ENCODE measurements at places on chromosomes 12 and 14.

GRCh38 chr14:103418481-103418818 lies 33.2 kb downstream of the MARK3 start:
- DNase-seq, result no peak

DNA sequence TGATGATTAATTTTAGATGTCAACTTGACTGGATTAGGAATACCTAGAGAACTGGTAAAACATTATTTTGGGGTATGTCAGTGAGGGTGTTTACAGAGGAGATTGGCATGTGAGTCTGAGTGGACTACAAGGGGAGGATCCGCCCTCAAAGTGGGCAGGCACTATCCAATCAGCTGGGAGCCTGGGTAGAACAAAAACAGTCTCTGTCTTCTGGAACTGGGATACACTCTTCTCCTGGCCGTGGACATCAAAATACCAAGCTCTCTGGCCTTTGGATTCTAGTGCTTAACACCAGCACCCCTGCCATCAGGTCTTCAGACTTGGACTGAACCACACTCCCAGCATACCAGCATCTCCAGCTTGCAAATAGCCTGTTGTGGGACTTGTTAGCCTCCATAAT lies 4.4 kb upstream of the SCAF11 start:
- no peak for DNase-seq

GRCh38 chr14:89652352-89652751 lies 235.3 kb upstream of the FOXN3 start:
- no peak for DNase-seq

- no peak for DNase-seq
Measured at GRCh38 chr14:24159777-24160498, 1.1 kb upstream of the IRF9 start.

GRCh38 chr12:53462935-53463334 lies 11.0 kb downstream of the PCBP2 start:
- DNase-seq, result no peak

GRCh38 chr12:90090929-90091651 lies 382.5 kb upstream of the ATP2B1 start:
- no peak for DNase-seq

- DNase-seq, result no peak
Measured at GRCh38 chr12:1640328-1641234, 11.6 kb downstream of the WNT5B start.

DNA sequence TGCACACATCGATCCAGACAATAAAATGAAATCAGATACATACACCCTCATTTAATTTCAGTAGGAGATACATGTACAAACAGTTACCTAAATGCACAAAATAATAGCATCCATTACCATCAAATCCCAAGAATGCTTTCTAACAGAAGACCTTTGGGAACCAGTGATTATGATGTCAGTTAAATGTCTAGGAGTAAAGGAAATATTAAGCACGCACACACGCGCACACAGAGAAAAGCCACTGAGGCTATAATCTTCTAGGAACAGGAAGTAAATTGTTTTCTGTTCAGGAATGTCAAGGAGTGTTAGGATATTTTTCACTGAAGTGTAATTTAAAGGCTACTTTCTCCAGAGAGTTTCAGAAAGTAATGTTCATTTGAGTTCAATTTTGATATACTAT lies 250.1 kb downstream of the MDGA2 start:
- DNase-seq, result no peak

GRCh38 chr12:104741077-104741476 lies 217.0 kb downstream of the SLC41A2 start:
- DNase-seq, result no peak

- no peak for DNase-seq
Measured at GRCh38 chr12:121983536-121984210, 38.0 kb upstream of the BCL7A start.

GRCh38 chr12:132477703-132478432 lies 12.1 kb upstream of the FBRSL1 start:
- DNase-seq, result no peak

DNA sequence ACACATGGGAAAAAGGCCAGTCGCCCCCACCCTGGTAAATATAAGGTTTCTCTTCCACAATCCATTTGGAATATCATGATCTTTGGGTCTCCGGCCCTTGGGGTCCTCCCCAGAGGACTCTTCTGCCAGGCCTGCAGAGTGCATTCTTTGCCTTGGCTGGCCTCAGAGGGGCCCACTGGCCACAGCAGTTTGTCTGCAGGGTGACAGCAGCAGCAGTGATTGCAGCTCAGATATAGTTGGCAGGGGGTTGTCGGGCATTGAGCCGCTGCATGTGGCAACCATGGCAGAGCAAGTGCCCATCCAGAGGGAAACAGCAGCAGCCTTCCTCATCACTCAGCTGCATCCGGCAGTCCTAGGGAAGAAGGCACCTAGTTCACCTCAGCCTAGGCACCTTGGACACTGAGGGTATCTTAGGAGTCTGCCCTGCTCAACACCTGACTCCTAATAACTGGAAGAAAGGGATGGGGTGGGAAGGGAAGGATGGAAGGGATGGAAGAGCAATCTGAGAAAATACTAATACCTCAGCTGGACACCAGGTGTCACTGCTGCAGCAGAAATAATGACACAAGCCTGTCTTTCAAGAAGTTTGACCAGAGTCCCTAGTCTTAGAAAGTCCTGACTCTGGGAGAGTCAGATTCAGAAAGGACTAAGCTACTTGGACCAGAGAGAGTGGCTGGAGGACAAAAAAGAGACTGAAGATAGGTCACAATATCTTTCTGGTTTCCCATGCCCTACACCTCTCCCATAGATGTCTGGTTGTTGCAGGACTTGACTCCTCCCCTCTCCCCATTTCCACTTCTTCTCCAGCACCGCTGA lies 8.9 kb downstream of the AJUBA start:
- DNase-seq, result peak; percentile 67

GRCh38 chr12:96212456-96213375 lies 18.5 kb downstream of the ELK3 start:
- peak; percentile 33 for DNase-seq

DNA sequence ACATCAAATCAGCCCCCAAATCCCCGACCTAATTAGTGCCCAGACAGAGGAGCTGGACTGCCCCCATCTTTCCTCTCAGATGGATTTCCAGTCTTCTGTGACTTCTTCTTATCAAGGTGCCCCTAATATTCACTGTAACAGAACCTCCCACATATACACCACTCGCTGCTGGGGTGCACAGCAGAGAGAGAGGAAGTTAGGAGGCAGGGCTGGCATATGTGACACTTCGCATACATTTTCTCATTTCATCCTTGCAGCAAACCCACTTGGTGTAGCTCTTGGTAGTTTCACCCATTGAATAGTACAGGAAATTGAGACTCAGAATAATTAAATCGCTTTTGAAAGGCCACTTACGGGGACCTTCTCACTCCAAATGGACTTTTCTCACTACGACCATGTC lies 56.5 kb upstream of the CCND2 start:
- no peak for DNase-seq

DNA sequence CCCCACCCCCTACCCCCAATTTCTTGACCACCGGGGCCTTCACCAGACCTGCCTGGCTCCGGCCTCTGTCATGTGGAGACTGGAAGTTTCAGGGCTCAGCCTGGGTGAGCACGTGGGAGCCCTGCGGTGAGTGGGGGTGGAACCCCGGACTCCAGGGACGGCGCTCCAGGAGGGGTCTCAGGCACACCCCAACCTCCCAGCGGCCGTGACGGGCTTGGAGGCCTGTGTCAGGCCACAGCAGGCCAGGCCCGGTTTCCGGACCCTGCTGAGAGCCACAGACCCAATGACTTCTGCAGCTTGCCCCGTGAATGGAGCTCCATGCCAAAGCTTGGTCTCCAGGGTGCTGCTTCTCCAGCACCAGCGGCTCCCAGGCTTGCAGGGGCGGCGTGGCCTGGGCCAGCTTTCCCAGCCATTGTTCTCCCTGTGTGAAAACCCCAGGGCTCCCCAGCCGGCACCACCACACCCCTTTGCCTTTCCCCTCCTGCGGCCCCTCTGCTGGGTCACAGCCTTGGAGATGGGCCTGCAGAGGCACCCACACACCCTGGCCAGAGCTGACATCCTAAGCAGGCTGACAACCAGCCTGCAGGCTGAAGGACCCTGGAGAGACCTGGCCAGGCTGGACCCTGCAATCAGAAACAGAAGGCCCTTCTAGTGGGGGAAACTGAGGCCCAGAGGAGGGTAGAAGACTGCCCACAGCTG lies 186.2 kb upstream of the C14orf180 start:
- DNase-seq, result no peak

DNA sequence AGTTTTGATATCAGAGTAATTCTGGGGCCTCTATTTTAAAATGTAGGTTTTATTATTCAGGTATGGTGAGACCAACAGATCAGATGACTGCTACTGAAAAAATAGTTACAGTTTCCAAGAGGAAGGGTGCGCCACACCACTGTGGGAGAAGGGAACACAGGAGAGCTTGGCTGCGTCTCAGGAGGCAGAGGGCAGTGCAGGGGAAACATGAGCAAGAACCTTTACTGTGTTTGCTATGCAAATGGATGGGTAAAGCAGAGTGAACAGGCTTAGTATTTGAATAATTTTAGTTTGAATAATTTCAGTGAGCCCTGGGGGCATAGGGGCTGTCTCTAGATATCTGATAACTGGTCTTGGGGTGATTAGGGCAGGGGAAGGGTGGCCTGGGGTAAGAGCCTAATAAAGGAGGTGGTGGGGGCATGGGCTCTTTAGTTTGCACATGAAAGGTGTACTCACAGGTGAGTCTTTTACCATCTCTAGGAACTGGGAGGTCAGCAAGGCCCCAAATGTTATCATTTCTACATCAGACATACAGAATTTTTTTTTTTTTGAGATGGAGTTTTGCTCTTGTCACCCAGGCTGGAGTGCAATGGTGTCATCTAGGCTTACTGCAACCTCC lies 196.8 kb upstream of the NEDD1 start:
- no peak for DNase-seq

DNA sequence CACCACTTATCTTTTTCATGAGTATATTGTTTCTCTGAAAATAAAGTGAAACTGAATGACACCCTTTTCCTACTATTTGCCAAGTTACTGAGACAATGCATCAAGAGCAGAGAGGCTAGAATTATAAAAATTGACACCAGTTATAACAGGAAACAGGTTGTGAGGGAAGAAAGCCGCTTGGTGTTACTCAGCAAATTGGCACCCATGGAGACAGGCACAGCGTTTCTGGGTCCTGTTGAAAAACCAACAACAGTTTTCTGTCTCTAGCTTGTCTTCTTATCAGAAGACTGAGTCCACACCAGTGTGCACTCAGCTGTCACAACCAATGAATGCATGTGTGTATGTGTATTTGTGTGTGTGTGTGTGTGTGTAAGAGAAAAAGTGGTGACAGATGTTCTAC lies 267.7 kb downstream of the KCNH5 start:
- DNase-seq, result no peak

DNA sequence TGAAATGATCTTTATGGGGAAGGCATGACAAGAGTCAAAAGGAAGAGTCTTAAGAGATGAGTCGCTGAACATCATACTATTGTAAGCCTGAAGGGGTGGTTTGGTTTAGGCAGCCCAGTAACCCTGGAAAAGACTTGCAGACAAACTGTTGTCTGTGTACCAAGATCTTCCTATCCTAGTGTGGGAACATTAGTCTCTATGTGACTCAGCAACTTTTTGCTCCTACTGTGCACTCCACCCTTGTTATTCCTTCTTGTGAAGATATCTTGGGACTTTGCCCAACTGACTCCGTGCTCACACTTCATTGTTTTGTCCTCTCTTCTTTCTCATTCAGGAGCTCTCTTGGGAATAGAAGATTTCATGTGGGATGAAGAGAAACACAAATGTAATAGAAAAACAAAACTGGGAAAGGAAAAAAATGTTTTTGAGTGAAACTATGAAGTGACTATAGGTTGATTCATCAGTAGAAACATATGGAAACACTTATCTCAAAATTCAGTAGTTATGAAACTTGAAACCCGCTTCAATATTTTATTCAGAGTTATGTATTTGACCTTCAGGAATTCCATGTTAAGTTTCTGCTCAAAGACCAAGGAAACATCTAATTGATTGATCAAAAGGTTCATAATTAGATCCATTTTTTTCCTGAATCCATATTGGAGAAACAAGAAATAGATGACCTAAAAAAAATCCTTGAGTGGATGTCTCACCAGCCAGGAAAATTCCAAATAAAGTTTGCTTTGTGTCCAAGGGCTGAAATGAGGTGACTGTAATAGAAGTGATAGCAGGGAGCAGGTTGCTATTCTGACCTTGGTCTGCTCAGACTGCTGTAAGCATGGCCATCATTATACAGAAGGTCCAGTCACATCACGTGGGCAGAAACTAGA lies 67.2 kb downstream of the BTG1 start:
- DNase-seq, result no peak

GRCh38 chr12:20383612-20384011 lies 15.3 kb downstream of the PDE3A start:
- DNase-seq, result no peak

DNA sequence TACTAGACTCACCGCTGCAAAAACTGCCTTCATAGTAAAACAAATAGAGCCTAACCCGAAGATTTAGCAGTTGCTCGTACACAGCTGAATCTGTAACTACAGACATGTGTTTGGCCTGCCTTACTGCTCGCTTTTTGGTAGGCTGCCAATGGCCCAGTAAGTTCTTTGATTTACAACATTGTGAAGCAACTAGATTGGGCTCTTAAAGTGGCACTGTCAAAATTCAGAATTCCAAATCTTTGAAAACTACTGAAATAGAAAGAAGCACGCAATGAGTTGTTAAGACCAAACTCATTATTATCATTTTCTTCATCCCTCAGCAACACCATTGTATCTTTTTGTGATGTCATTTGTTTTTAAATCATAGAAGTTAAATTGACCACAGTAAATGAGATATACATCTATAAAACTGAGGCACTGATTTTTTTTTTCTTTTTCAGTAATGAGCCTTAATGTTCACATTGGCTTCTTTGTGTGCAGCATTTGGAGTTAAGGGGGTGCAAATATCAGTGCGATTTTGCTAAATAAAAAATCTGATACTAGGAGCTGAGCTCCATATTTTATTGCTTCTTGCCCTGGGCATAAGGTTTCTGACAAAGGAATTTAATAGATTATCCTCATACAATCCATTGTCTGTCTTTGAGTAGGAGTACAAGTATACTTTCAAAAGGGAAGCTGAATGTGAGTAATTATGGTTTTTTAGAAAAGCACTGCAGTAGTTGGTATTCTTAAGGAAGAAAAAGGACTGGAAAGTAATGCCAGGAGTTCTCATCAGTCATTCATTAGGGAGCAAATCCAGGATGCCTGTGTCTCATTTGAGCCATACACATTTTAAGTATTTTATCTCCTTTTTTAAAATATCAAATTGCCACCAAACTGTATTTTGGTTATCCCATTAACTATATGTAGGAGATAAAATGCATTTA lies 138.5 kb downstream of the KICS2 start:
- DNase-seq, result no peak

DNA sequence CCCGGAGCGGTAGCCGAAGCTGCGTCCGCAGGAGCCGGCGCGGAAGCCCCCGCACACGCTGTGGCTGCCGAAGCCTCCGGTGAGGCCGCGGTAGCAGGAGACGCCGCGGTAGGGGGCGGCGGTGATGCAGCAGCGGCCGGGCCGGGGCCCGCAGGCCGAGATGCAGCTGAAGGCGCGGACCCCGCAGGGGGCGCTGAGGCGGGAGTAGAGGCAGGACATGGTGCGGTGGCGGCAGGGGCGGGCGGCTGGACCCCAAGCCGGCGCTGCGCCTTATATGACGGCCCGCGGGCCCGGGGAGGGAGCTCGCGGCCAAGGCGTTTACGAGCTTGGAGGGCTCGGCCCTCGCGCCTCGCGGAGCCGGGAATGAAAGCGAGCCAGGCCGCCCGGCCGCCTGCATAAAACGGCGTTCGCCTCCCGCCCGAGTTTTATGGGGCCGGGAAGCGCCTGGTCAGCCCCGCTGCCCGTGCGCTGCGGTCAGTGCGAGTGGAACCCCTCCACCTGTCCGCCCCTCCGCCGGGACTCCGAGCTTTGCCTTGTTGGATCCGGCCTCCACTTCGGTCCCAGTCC lies 16.0 kb upstream of the KRT86 start:
- no peak for DNase-seq
